ENCODE measurements at places on chromosomes 16 and 17.
A peak's percentile ranks its signal among the peaks of the same experiment; 100 is the strongest.

GRCh38 chr17:34445101-34445500 is 82.1 kb upstream of the CCL1 start:
- DNase-seq, result no peak

DNA sequence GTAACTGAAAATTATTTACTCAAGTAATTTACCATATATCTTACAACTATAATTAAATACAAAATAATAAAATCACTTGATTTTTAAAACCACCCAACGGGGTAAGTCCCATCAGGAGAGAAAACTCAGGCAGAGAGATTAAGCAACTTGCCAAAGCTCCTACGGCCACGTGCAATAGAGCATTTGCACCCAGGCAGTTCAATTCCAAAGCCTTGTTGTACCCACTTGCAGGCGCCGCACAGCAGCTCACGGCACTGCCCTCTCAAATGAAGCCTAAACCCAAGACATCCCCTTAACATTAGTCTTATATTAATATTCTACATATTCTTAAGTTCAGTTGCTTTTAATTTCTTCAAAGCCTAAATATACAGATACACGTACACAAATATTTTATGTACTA is 75.7 kb downstream of the SPAG9 start:
- DNase-seq, result peak; percentile 66

DNA sequence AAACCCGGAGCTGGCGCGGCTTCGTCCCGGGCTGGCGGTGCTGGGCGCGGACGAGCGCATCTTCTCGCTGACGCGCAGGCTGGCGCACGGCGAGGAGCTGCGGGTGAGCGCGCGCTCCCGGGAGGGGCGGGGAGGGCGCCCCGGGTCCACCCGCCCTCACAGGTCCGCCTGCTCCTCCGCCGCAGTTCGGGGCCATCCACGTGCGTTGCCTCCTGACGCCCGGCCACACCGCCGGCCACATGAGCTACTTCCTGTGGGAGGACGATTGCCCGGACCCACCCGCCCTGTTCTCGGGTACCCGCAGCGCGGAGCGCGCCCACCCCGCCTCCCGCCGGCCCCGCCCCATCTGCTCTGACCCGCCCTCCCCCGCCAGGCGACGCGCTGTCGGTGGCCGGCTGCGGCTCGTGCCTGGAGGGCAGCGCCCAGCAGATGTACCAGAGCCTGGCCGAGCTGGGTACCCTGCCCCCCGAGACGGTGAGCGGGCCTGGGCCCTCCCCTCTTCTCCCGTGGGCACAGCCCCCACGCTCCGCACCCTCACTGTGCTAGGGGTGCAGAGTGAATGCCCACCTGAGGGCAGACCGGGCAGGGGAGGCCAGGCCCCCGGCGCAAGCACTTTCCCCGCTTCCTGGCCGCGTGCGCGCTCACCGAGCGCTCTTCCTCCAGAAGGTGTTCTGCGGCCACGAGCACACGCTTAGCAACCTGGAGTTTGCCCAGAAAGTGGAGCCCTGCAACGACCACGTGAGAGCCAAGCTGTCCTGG is 1.4 kb downstream of the HAGHL start:
- DNase-seq, result peak; percentile 82

DNA sequence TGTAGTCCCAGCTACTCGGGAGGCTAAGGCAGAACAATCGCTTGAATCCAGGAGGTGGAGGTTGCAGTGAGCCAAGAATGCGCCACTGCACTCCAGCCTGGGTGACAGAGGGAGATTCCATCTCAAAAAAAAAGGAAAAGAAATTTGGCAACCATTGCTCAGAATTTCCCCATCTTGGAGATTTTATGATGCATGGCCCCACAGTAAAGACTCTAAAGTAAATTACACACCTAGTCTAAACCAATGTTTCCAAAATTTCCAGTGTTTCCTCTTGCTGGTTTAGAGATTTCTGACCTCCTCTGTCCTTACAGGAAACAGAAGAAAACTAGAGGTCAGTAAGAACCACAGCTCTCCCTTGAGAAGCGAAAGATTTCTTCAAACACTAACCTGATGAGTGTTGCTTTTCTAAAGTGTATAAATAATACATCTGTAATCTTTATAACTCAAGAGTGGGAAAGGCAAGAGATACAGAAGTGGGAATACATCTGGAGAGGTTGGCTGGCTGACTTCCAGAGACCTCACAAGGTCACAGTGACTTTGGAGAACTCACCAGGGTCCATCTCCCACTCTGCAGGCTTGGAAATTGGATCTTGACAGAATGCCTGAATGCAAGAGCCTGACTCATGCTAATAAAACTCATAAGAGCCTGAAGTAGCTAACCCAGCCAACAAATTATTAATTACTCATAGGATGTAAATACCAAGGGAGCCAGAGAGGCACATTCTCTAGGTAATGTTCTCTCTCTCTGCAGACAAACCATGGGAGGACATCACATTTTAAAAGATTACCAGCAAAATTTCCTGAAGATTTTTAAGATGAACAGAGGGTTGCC is 8.8 kb downstream of the ADAT1 start:
- no peak for DNase-seq

Measured in HAP-1 (cell line).